Hematopoietic multipotent progenitor cell treated with erythropoietin and hydrocortisone succinate and interleukin-3 and kit ligand, for 17 days (in vitro differentiated cells): ENCODE measurements at places on chromosomes 11 and 22.

GRCh38 chr11:12604557-12605153 lies 69.6 kb upstream of the TEAD1 start:
- no peak for DNase-seq

GRCh38 chr22:31086703-31087330 lies 5.7 kb downstream of the SMTN start:
- DNase-seq = no peak

GRCh38 chr11:101741479-101742175 lies 157.8 kb upstream of the TRPC6 start:
- DNase-seq = no peak

- no peak for DNase-seq
These were observed 208.1 kb upstream of the CADM1 start for GRCh38 chr11:115712296-115712695.

DNA sequence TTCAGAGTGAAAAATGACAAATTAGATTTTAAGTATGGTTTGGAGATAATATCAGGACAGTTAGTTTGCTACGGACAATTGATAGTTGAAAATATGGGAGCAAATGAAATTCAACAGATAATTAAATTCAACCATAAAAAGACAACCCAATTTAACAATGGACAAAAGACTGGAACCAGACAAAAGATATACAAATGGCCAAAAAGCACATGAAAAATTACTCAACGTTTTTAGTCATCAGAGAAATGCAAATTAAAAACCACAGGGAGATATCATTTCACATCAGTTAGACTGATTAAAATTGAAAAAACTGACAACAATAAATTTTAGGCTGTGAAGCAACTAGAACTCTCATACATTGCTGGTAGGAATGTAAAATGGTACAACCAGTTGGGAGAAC lies 27.2 kb downstream of the SIK2 start:
- no peak for DNase-seq
